ENCODE measurements at places on chromosomes 5 and 9. TPM values are rescaled to one million over a fixed set of nuclear protein-coding genes. Genes with fewer than 3 reads are reported as not detected.

The MRPS30 gene
- 36.8 TPM for total RNA-seq

The BRD8 gene
- 42.6 TPM for total RNA-seq

The KIF24 gene
- total RNA-seq, result 3.3 TPM

The AFAP1L1 gene
- 12.0 TPM for total RNA-seq

The WWC1 gene
- total RNA-seq, result 86.6 TPM

The SPATA31E1 gene
- total RNA-seq, result not detected

The MARVELD2 gene
- 2.4 TPM for total RNA-seq

The SOHLH1 gene
- 0.12 TPM for total RNA-seq

The QRFP gene
- not detected for total RNA-seq

The TRPM3 gene
- not detected for total RNA-seq

The KIF4B gene
- total RNA-seq, result 0.06 TPM

The KIAA0825 gene
- 0.48 TPM for total RNA-seq

The IFNA13 gene
- total RNA-seq, result not detected

The HABP4 gene
- 16.5 TPM for total RNA-seq

The PDE6A gene
- total RNA-seq, result 0.24 TPM

The OLFML2A gene
- 22.1 TPM for total RNA-seq

The ANKRD18A gene
- total RNA-seq, result 8.7 TPM

The LCN15 gene
- total RNA-seq, result not detected

The PCSK1 gene
- total RNA-seq, result 0.16 TPM

The TMEM215 gene
- not detected for total RNA-seq

The FBXL7 gene
- total RNA-seq, result 1.3 TPM

The GAS1 gene
- 0.10 TPM for total RNA-seq

The OTP gene
- 0.13 TPM for total RNA-seq

The PDLIM4 gene
- 0.45 TPM for total RNA-seq

The NEUROG1 gene
- total RNA-seq, result not detected

The FAM81B gene
- not detected for total RNA-seq

The LHFPL2 gene
- total RNA-seq, result 68.3 TPM

The GHR gene
- 0.03 TPM for total RNA-seq

The GRXCR2 gene
- not detected for total RNA-seq

The OR1J2 gene
- total RNA-seq, result not detected

The UBLCP1 gene
- total RNA-seq, result 33.5 TPM

The PCDHA1 gene
- total RNA-seq, result 0.29 TPM

The LHX6 gene
- 2.4 TPM for total RNA-seq
